ENCODE measurements at places on chromosomes 2 and 18. TPM values are rescaled to one million over a fixed set of nuclear protein-coding genes. Genes with fewer than 3 reads are reported as not detected.
A peak's percentile ranks its signal among the peaks of the same experiment; 100 is the strongest.

Gene STPG4
- total RNA-seq = not detected

Gene POLE4
- total RNA-seq = 37.8 TPM

Gene CCDC85A
- not detected for total RNA-seq

Gene SLC14A1
- total RNA-seq = 4.2 TPM

Gene RNF125
- 35.3 TPM for total RNA-seq

Gene ABCG5
- not detected for total RNA-seq

Gene FAM110C
- not detected for total RNA-seq

Gene PELI1
- total RNA-seq = 147 TPM

Gene CNGA3
- not detected for total RNA-seq

Gene XDH
- total RNA-seq = not detected

Gene ME2
- 29.4 TPM for total RNA-seq

Gene POTEI
- total RNA-seq = not detected

Gene DNER
- total RNA-seq = not detected

Gene SNED1
- 32.9 TPM for total RNA-seq

Gene PTPN4
- total RNA-seq = 122 TPM

DNA sequence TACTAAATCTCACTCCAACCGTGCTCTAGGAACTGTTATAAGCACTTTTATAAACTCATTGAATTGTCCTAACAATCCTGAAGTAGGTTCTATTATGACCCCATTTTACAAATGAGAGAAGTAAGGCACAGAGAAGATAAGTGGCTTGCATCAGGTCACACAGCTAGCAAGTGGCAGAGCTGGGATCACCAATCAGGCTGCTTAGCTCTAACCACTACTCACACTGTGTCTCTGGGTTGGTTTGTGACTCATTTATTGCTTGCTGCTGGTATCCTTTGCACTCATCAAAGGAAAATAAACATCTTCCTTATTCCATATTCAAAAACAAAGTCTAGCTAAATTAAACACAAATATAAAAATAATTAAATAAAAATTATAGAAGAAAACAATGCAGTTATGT lies 42.5 kb upstream of the IL1R2 start:
- no peak for DNase-seq

DNA sequence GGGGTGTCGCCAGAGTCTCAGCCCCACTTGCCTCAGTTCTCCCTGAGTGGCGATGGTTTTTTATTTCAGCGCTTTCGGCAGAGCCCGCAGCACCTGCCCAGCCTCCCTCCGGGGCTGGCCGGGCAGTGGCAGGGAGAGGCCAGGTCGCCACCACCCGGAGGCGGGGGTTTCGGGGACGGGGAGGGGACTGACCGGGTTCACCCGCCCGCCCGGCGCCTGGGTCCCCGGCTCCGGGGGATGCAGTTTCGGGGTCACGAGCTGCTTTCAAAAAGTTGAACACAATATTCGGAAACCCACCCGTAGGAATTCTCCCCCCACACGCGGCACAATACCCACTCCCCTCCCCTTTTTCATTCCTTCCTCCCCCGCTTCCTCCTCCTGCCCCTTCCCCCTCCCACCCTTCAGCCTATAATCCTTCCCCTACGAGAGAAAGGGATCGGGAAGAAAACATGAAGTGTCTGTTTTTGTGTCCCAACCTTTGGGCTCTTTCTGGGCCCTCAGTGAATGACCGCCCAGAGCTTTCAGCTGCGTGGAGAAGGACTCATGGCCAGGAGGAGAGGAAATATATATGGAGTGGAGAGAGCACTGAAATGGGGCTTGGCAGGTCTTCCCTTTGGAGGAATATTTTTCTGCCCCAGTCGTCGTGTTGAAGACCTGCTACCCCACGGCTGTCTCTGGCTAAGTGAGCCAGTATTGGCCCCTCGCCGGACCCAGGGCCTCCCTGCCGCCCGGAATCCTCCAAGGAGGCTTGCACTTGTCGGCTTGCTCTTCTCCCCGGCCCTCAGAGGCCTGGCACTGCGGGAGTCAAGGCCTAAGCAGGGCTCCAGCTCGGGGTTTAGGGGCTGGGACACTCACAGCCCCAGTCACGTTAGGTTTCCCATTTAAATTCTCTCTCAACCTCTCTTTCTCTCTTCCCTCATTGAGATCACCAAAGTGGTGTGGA lies 2.1 kb upstream of the SIX3 start:
- no peak for DNase-seq

DNA sequence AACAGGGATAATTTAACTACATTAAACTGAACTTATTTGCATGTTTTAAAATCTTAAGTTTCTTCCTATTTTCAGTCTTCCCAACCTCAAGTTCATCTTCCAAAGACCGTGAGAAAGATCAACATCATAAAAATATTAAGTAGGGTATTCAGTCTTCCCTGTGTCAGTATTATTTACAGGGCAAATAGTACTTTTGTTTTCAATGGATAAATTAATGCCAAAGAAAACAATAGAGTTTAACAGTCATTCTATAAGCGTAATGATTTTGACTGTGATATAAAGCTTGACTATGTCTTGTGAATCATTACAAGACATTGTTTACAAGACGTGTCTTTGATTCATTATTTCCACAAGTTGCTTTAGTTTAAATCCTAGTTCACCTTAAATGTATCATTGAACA lies 48.0 kb upstream of the NRXN1 start:
- no peak for DNase-seq

GRCh38 chr2:54895730-54896129 lies 154.5 kb downstream of the RTN4 start:
- DNase-seq = no peak

GRCh38 chr2:10145519-10146357 lies 23.2 kb downstream of the RRM2 start:
- no peak for DNase-seq

- DNase-seq = no peak
Observed at GRCh38 chr2:20018601-20019152, 6.2 kb upstream of the MATN3 start.

- no peak for DNase-seq
Observed at GRCh38 chr18:58653814-58654509, 17.3 kb upstream of the MALT1 start.

- no peak for DNase-seq
Observed at GRCh38 chr18:12079491-12080237, 14.0 kb upstream of the ANKRD62 start.

DNA sequence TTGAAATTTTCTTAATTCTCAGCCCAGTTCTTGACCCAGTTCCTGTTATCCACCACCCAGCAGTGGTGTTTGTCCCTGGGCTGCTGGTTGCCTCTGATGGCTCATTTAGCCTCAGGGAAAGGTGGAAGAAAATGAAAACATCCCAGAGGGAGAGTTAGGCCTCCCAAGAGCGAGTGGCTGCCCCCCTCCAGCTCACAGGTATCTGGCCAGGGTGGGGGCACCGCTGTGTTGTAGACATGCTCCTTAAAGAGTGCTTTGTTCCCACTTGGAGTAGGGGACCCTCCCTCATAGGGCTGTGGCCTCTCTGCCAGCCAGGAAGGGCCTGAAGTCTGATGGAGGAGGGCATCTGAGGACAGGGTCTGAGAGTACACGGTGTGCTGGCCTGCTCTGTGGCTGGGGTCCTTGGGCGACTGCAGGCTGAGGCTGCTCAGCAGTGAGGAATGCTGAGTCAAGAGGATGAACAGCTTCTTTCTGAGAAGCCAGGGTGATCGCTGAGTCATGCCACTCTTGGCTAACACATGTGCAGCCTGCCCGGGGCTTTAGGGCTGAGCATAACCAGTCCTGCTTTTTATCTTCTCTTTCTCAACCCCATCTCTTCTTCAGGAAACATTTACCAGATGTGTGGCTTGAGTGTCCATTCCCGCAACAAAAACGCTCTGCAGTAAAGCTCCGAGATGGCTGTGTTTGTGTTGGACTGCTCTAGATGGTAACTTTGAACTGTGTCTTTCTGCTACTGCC lies 72.3 kb downstream of the IL1R2 start:
- DNase-seq = no peak

GRCh38 chr2:74168739-74169138 lies 9.9 kb downstream of the MOB1A start:
- DNase-seq = no peak

DNA sequence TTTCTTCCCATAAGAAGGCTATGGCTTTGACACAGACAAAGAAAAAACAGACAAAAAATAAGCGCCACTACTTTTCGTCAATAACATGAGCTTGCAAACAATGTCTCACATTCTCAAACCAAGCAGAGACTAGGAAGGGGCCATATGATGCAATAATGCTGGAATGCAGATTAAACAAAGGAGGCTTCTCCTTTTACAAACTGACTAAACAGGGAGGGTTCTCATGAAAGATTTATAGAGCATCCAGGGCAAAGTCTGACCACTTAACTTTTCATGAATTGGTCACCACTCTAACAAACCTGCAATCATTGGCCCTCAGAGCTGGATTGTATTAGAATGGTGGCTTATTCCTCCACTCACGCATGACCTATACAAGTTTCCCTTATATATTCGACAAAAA lies 663.3 kb upstream of the CHAC2 start:
- DNase-seq = no peak

DNA sequence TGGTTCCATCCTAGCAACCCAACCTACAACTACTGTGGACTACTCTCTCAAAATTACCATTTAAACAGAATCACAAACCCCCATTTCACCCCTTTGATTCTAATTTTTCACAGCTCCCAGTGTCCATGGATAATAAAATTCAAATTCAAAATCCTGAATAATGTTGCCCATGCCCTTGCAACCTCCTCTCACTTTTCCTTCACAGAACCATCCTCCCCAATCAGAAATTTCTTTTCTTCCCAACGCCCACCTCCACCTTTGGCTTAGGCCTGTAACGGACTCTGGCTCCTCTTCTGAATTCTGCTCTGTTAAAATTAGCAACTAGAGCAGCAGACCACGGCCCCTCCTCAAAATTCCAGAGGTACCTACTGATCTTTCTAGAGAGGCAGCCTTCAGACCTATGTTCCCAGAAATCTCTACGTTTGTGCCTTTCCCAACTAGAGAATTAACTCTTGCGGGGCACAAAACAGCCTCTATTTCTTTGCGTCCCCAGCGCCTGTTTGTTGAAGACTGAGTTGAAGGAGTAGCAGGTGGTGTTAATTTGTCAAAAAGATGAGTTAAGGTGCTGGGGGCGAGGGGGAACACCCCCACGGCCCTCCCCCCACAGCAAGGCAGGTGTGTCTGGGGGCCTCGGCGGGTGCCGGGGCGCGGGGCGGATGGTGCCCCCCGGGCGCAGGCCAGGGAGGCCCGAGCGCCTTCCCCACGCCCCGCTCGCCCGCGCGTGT lies 428 bp upstream of the MAP3K20 start:
- no peak for DNase-seq

GRCh38 chr2:8517850-8518498 lies 163.9 kb upstream of the ID2 start:
- no peak for DNase-seq

- no peak for DNase-seq
Observed at GRCh38 chr2:109692013-109692743, 78.0 kb downstream of the SOWAHC start.

GRCh38 chr18:47262301-47263149 lies 11.1 kb upstream of the SKOR2 start:
- no peak for DNase-seq

- no peak for DNase-seq
Observed at GRCh38 chr2:57373530-57373929, 673.1 kb upstream of the VRK2 start.

DNA sequence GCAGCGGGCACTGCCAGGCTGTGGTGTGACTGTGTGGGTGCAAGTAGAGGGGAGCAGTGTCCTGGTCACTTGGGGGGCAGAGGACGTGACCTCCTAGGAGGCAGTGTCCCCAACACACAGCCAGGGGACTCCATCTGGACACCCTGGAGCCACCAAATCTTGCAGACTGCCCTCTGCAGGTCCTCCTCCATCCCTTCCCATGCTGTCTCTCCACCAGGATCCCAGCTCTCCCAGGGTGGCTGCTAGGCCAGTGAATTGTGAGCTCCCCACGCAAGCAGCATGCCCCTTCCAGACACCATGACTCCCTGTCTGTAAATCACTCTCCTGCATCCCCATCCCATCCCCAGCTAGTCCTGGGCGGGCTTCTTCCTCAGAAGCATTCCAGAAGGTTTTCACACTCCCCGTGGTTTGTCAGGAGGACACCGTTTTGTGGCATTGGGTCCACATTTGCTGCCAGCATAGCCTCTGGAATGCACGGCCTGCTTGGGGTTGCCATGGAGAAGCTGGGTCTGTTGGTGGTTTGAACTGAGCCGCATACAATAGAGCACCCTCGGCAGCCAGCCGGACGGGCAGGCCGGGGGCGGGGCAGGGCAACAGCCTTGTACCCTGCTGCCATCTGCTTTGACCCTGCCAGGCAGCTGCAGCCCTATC lies 210.7 kb downstream of the KLHL29 start:
- DNase-seq = no peak

- no peak for DNase-seq
Observed at GRCh38 chr2:28346587-28346986, 46.1 kb upstream of the FOSL2 start.

GRCh38 chr18:26717123-26717719 lies 148.3 kb downstream of the AQP4 start:
- DNase-seq = no peak

GRCh38 chr18:32470714-32471633 lies at the start of gene GAREM1:
Gene GAREM1 (minus strand): TSS chr18:32470882. CDS start chr18:32470428, 454 bp downstream.
- DNase-seq = peak; percentile 72

GRCh38 chr2:105403241-105403782 lies 4.5 kb upstream of the FHL2 start:
- no peak for DNase-seq

- no peak for DNase-seq
Observed at GRCh38 chr2:216793386-216793785, 66.5 kb downstream of the TNP1 start.

GRCh38 chr2:160993654-160994061 lies 166.6 kb upstream of the TANK start:
- DNase-seq = no peak

DNA sequence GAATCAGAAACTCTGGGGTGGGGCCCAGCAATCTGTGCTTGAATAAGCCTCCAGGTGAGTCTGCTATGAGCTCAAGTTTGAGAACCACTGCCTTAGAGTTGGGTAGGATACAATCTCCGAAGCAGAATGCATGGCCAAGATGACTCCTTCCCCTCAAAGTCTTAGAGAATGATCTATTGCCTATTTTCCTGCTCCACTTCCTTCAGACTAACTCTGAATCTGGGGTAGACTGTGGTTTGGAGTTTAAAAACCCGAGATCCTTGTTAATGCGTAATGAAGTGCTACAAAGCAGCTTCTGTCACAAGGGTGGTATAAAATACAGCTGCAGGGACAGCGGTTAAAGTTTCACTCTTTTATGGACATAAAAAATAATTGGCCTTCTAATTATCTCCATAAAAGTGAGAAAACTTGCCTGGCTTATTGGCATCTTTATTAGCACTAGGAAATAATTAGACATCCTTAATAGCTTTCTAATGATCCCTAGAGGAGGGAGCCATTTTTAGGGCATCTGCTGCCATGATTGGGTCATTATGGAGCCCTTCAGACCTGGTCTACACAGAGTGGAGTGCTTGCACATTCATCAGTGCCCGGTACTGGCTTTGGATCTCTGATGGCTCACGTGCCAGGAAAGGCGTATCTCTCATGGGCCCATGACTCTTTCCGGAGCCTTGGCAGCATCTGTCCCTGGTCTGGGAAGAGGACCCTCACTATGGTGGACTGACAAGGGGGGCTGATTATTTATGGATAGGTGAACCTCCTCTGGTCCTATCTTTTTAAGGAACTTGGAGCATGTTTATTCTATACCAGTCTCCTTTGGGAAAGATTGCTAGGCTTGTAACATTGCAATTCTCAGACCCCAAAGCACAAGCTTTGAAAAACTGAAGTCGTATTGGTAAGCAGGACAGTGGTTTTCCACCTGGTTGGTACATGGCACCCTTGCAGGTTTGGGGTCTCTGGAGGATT lies 28.2 kb downstream of the SIX2 start:
- no peak for DNase-seq
